ENCODE measurements at places on chromosomes 6 and 20.

GRCh38 chr20:23101696-23102406, 15.7 kb upstream of the CD93 start:
- DNase-seq = no peak

- DNase-seq = no peak
These were observed 173.0 kb upstream of the SCGN start for GRCh38 chr6:25478973-25479372.

DNA sequence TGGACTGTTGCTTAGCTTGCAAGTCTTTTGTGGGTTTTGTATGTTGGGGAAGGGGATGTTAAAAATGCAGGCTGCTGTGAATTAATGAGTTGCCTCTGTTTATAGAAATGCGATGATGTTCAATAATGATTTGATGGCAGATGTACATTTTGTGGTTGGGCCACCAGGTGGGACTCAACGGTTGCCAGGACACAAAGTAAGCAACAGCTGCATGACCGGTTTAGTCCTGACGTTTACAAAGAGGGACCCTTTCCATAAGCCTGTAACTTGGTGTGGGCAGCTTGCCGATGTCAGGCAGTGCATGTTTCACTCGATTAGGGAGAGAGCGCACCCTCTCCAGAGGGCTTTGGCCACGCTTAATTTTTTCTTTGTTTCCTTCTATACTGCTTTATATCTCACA, 1.3 kb downstream of the BTBD3 start:
- DNase-seq = no peak

DNA sequence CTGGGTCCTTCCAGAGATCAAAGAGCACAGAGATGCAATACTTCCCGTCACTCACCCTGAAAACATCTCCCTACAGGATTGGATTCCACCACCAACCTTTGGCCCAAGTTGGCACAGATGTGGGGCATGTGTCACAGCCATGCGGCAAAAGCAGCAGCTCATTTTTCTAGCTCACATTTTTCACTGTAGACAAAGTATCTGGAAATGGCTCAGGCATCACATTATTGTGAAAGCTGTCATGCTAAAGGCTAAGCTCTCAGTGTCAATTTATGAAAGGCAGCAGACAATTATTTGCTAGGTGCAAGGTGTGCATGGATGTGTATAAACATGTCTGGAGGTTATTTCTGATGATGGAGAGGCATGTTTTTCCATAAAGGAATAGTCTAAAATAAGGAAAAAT, 248.8 kb upstream of the PRND start:
- no peak for DNase-seq

DNA sequence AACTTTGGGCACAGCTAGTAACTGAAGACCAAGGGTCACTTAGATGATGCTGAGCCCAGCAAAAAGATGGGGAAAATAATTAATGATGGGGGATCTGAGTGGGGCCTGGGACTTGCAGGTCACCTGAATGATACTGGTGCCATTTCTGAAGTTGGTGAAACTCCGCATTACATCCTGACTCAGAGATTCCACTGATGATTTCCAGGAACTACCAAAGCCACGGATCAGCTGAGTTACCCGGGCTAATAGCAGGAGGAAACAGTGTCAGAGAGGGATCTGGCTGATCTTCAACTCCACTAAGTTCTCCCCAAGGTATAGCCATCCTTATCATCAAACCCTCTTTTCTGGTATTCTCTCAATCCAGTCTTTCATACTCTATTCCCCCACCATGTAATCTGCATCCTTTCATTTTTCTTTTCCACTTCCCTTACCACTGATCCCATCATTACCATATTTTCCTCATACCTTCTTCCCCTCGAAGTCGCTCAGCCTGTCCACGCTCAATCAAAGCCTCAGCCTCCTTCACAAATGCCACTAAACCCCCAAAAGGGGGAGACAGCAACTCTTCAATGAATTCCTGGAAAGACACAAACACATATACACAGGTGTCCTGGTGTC, 20.2 kb downstream of the VPS52 start:
- DNase-seq = no peak

DNA sequence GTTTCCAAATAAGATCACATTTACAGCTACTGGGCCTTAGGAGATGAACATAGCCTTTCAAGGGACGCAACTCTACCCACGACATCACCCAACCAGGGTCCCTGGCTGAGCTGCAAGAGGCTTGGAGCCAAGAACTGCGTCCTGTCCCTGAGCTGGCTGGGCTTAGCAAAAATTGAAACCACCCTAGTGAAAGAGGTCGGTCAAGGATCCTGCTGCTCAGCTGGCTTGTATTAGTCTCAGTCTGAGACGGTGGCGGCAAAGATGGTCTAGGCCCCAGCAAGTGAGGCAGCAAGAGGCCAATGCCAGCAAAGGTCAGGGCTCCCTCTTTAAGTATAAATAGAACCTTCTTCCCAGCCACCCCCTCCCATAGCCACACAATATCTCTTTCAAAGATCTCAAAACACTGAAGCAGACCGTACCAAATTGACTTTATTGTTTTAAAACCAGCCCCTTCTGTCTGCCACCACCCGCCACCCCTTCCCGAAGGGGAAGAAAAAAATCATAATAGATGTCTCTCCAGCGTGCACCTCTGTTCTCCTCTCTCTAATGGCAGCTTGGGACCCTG, 140.5 kb downstream of the EYA2 start:
- no peak for DNase-seq

DNA sequence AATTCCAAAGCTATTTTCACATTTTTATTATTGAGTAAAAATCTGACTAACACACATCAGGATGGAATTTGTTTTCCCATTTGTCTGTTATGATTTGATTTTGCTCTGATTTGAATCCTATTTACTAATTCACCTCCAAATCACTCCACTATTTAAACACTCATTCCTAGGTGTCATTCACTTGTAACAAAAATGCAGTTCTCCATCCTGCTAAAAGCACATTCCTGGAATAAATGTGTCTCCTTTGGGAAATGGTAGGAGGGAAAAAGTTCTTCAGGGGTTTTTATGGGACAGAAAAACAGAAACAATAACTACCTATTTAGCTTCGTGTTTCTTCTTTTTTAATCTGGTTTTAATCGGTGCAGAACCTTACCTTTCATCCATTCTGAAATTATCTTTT, 494.1 kb upstream of the CITED2 start:
- DNase-seq = no peak

DNA sequence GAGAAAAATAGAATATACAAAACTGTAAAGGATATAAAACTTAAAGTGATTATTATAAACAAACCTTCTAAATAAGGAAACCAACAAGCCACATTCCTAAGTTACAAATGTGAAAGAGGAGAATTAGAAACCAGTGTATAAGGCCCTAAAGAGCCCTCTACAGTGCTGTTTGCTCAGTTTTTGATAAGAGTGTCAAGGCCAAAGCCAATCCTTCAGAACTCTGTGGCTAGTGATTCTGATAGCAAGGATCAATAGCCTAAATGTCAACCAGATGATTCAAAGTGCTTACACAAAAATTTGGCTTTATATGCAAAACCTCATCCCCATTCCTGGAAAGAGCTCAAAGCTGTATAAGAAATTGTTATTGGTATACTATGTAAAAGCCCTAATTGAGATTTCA, 104.6 kb upstream of the HTR1E start:
- no peak for DNase-seq

DNA sequence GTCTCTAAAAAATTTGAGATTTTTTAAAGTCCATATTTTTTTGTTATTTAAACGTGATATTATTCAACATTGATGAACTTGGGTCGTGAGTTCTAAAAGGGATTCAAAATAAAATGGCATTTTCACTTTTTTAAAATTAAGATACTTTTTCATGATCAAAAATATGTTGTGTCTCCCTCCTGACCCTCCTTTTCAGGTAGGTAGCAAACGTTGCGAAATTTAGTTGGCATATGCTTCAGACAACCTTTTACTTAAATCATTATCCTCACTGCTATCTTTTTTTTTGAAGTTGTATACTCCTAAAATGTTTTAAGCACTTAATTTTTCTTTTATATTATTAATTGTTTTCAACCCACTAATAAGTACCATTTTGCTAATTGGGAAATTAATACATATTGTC, 133.5 kb downstream of the ARHGAP18 start:
- DNase-seq = no peak

GRCh38 chr20:59559863-59560262, 44.5 kb upstream of the PHACTR3 start:
- no peak for DNase-seq

GRCh38 chr6:109717971-109718370, 26.9 kb downstream of the FIG4 start:
- DNase-seq = no peak

DNA sequence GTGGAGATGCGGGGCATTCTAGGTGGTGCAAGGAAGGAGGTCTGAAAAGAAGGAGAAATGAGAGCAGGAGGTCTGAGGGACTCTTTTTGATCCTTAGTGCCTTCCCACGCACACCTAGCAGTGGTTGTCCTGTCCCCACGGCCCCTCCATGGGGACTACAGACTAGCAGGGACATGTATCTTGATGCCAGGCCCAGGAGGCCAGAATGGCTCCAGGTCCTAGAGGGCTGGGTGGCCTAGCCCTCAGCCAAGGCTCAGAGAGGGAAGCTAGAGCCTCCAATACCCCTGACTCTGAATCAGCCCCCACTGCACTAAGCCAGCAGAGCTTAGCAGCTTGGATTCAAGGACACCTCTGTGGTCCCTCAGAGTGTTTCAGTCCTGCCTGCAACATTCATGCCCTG, 16.7 kb upstream of the BLCAP start:
- DNase-seq = no peak

DNA sequence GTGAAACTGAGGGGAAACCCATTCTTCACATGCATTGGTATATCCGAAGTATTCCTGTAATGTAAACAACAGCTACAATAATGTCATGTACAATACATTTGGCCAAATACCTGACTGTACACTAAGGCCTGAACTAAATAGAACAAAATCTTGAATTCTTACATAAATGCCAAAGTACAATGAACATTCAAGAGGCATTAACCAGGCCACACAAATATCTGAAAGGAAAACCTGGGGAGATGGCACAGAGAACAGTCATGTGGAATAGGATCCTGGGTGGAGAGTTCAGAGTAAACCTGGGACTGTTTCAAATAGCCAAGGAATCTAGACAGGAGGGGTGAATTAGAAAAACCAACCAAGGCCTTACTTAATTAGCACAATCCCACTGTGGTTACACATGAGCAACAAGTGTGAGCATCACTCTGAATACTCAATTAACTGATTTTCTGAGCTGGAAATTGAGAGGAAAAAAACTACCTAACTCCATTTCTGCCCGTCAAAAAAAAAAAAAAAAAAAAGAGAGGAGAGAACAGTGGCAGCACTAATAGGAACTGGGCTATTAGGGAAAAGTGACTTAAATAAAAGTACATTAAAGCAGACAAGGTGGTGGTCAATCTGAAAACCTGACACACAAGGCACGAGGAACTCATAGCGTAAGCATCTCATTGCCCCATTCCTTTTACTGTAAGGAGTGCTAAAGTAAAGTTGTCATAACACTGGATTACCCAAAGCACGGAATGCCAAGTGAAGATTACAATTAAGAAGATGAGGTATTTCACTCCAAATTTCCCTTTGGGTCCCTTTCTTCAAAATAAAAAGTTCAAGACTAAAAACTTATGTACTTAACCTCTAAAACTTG, 10.9 kb downstream of the SNX5 start:
- no peak for DNase-seq

GRCh38 chr20:60036746-60037499, 78.7 kb downstream of the CDH26 start:
- DNase-seq = no peak

DNA sequence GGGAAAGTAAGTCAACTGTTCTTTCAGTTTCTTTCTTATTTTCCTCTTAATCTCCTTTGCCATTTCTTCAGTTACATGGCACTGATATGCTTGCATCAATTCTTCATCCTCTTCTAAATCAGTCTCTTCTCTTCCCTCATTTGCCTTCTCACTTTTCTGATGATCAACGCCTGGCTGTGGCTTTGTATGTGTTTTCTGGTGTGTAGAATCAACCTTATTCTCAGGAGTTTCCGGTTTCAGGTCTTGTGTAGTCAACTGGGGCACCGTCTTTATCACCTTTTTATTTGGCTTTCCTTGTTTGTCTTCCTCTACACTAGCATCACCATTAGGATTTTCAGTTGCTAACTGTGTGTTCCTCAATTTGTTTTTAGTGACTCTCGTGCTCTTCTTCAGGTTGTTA, 31.6 kb downstream of the AHI1 start:
- DNase-seq = no peak

GRCh38 chr20:53040693-53041589, 68.8 kb downstream of the TSHZ2 start:
- DNase-seq = no peak

GRCh38 chr6:127381384-127381783, 38.0 kb upstream of the ECHDC1 start:
- no peak for DNase-seq

- no peak for DNase-seq
These were observed 236.1 kb downstream of the KCNQ5 start for GRCh38 chr6:72857791-72858585.

- no peak for DNase-seq
These were observed 245.5 kb upstream of the TAB2 start for GRCh38 chr6:149071997-149072396.

DNA sequence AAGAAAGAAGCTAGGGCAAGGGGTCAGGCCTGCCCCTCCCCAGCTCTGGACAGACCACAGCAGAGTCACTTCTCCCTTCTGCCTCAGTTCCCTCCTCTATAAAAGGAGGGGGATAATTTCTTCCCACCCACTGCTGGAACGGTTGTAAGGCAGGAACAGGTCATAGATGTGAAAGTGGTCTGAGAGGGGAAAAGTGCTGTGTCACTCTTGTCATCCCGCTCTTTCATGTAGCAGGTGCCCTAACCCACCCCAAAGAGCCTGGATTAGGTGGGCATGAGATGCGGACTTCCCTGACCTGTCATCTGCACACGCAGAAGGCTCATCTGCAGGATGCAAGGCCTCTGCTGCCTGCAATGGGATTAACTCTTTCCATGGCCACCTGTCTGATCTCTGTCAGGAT, 218.2 kb upstream of the LRFN2 start:
- no peak for DNase-seq
